ENCODE measurements at places on chromosomes 1 and 21.

- peak; percentile 26 for DNase-seq
Observed at GRCh38 chr1:219498666-219499065, 114.2 kb downstream of the ZC3H11B start.

- DNase-seq, result no peak
Observed at GRCh38 chr1:163130225-163130856, 61.2 kb downstream of the RGS4 start.

GRCh38 chr1:173302890-173303829, 96.0 kb upstream of the TNFSF4 start:
- no peak for DNase-seq

- peak; percentile 37 for DNase-seq
Observed at GRCh38 chr1:228163007-228163753, 2.4 kb upstream of the IBA57 start.

GRCh38 chr1:37305841-37306240, 168.5 kb upstream of the ZC3H12A start:
- no peak for DNase-seq

DNA sequence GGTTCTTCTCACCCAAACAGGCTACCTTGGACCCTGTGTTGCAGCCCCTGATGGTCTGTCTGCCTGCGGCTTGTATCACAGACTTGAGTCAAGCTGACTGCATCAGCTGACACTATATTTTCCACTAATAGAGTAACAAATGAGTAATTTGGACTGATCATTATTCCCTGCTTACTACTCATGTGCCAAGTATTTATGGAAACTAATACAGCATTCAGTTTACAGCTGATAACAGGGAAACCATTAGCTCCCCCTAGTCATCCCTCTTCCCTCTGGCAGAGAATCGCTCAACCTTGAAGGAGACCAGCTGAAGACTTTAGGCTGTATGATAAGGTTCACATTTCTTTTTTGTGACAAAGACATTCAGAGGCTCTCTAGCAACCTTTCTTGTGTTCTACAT, 116.6 kb upstream of the SYT6 start:
- peak; percentile 17 for DNase-seq

DNA sequence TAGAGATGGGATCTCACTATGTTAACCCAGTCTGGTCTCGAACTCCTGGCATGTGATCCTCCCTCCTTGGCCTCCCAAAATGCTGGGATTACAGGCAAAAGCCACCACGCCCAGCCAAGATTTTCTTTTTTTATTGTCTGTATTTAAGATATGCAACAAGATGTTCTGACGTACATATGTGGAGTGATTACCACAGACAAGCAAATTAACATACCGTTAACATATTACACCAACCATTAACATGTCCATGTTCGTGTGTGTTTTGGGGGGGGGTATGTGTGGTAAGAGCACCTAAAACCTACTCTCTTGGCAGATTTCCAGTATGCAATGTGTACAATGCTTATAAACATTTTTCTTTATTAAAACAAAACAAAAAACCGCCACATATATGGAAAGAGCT, 10.6 kb upstream of the KCNE2 start:
- no peak for DNase-seq

DNA sequence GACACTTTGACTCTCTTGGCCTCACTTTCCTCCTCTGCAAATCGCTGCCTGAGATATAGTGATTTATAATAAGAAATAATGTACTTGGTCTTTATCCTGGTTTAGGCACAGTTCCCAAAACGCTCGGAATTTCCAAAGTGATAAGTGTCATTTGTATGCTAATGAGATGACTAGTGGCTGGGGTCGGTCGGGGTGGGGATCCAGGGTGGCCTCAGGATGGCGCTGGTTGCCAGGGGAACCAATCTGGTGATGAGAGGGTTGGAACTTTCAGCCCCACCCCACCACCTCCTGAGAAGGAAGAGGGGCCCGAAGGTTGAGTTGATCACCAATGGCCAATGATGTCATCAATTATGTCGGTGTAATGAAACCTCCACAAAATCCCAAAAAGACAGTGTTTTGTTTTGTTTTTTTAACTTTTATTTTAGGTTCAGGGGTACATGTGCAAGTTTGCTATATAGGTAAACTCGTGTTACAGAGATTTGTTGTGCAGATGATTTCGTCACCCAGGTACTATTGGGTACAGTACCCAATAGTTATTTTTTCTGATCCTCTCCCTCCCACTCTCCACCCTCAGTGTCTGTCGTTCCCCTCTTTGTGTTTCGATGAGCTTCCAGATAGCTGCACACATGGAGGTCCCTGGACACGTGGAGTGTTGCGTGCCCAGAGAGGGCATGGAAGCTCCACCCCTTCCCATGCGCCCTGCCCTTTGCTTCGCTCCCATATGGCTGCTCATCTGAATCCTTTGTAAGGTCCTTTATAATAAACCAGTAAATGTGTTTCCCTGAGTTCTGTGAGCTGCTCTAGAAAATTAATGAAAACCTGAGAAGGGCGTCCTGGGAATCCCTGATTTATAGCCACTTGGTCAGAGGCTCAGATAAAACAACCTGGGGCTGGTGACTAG, 97.2 kb downstream of the KCNN3 start:
- DNase-seq, result no peak

- no peak for DNase-seq
Observed at GRCh38 chr1:94205639-94206038, 31.7 kb downstream of the ARHGAP29 start.

DNA sequence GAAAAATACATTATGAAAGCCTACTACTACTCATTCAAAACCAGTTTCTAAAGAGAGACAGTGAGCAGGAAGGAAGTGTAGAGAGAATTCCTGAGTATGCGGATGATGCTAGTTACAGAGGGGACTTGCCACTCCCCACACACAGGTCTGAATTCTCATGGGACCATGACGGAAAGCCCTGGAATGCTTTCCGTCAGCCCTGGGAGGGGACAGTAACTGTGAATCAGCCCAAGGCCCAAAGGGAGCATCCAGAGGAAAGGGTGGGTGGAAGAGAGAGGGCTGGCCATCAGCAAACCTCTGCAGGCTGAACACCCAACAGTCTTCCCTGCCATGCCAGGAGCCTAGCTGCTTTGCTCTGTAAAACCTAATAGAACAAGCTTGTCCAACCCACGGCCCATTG, 36.4 kb downstream of the RCSD1 start:
- peak; percentile 95 for DNase-seq

DNA sequence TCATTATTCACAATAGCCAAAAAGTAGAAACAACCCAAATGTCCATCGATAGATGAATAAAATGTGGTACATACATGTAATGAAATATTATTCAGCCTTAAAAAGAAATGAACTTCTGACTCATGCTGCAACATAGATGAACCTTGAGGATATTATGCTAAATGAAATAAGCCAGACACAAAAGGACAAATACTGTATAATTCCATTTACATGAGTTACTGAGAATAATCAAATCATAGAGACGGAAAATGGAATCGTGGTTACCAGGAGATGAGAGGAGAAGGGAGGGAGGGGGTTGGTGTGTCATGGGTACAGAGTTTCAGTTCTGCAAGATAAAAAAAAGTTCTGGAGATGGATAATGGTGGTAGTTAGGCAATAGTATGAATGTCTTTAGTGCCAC, 184.1 kb downstream of the PSMG1 start:
- peak; percentile 76 for DNase-seq

GRCh38 chr1:246381452-246381851, 125.6 kb downstream of the SMYD3 start:
- DNase-seq, result no peak

- no peak for DNase-seq
Observed at GRCh38 chr1:45172005-45172404, 34.4 kb downstream of the ZSWIM5 start.

DNA sequence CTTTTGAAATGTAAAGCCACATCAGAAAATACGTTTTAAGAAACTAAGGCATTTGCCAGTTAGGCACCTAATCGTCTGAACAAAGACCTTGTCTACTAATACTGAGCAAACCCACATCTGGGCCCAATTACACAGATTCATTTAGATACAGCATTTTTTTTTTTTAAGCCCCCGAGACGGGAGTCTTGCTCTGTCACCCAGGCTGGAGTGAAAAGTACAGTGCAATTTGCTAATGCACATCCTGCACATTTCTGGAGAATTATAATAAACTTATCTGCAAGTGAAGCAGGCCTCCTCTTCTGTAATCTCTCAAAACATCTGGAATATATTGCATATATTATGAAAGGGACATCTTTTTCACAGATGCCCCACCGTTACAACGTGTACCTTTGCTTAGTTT, 3.3 kb downstream of the RSRP1 start:
- peak; percentile 20 for DNase-seq
